Activated T-cell treated with anti-CD3 and anti-CD28 coated beads for 4 hours (primary cell): ENCODE measurements at places on chromosomes 1 and 21.

DNA sequence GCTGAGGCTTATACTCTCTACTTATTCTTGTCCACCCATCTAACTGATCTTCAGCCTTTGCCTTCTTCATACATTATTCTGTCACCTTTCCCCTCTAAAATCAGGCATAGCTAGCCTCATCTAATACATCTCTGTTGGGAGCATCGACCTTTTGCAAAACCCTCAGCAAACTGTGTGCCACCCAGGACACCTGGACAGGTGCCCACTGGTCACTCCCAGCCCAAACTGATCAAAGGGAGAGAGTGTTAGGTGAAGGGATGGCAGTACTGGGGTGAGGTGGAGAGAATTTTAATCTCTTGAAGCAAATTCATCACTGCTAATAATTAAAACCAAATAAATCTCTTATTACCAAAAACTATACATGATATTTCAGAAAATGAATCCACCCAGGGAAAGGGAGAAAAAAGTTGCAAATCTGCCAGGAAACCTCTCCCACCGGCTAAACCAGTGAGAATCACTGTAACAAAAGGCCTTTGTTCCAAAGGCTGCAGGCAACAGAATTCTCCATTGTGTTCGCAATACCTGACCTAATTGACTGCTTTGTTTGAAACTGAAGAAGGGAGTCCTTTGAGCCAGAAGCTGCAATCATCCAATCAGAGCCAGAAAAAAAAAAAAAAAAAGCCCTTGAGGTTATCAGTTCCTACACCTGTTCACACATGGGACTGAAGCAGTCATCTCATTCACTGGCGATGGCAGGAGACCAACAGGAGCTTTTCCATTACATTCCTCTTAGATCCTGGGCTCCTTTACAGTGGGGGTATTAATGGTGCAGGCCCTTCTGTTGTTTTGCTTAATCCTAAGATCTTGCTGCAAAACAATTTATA, 172.6 kb downstream of the APP start:
- DNase-seq: no peak

DNA sequence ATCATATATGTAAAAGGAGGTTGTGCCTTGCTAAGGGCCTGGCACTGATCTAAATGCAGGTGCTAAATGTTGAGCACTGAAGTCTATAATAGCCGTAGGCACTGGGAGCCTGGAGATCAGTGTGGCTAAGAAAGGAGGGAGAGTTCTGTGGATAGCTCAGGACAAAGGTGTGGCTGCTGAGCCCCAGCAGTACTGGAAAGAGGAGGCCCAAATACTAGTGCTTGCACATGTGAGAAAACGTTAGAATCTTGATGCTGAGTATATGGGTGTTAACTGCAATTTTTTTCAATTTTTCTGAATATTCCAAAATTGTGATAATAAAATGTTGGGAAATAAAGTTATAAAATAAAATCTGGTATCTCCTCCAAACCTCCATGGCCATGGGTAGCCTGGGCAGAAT, 62.5 kb upstream of the PTGFRN start:
- DNase-seq: no peak

GRCh38 chr1:56686169-56686568, 41.1 kb downstream of the PRKAA2 start:
- no peak for DNase-seq

- DNase-seq: no peak
Observed at GRCh38 chr1:201169203-201169602, 14.9 kb upstream of the TMEM9 start.

DNA sequence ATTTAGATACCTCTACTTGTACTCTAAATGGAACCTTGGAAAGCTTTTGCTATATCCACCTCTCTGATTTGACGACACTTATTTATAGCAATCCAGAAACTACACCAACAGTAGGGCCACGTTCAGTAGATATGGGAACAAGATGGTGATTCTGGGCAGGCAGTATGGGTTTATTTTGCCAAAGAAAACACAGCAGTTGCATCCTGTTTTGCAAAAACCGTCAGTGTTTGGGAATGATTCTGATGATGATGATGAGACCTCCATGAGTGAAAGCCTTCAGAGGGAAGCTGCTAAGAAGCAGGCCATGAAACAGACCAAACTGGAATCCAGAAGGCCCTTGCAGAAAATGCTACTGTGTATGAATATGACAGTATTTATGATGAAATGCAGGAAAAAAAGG, 41.5 kb upstream of the NEXN start:
- no peak for DNase-seq

DNA sequence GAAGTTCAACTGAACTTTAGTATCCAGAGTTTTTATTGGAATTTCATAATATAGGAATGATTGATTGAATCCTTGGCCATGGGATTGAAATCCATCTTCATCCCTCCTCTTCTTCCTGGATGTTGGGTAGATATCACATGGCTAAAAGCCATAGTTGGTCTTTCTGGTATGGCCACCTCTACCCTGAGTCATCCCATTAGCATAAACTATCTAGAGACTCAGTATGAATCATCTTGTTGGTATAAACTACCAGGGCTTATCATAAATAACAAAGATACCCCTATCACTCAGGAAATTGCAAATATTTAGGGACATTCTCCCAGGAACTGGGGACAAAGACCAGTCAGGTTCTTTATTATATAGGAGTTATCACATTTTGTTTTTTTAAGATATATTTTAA, 21.2 kb upstream of the ZP4 start:
- no peak for DNase-seq

GRCh38 chr1:51574796-51575195, 42.1 kb upstream of the OSBPL9 start:
- no peak for DNase-seq

GRCh38 chr1:11984121-11984520, 3.9 kb downstream of the MFN2 start:
- DNase-seq: no peak

- DNase-seq: no peak
Observed at GRCh38 chr1:167312871-167313270, 92.2 kb downstream of the POU2F1 start.

GRCh38 chr1:116724765-116725375, 29.4 kb upstream of the CD2 start:
- DNase-seq: peak; percentile 78

DNA sequence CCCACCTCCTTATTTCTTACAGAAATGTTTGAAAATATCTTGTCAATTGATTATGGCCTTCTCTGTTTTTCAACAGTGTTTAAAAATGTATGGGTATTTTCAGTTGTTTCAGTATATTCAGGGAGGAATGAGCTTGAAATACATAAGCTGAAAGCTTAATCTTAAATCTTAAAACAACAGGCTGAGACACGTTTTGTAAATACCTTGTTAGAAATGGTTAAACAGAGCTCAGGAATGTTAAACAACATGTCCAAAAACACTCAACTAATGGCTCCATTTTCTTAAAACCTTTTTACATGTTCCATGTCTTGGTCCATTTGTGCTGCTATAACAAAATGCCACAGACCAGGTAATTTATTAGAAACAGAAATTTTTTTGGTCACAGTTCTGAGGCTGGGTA, 953.8 kb upstream of the ADGRL2 start:
- no peak for DNase-seq

- no peak for DNase-seq
Observed at GRCh38 chr1:211695135-211695816, 19.9 kb upstream of the NEK2 start.

- DNase-seq: no peak
Observed at GRCh38 chr1:206089341-206089740, 27.8 kb downstream of the AVPR1B start.

GRCh38 chr1:202213361-202214088, 19.9 kb downstream of the LGR6 start:
- DNase-seq: no peak

- DNase-seq: no peak
Observed at GRCh38 chr1:23216771-23217420, 406 bp downstream of the HTR1D start.

DNA sequence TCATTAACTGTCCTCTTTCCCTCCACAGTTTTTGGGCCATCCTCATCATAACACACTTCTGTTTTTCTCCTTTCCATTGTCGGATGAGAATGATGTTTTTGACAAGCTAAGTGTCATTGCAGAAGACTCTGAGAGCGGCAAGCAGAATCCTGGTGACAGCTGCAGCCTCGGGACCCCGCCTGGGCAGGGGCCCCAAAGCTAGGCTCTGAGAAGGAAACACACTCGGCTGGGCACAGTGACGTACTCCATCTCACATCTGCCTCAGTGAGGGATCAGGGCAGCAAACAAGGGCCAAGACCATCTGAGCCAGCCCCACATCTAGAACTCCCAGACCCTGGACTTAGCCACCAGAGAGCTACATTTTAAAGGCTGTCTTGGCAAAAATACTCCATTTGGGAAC, 28.6 kb upstream of the IFNAR1 start:
- no peak for DNase-seq

DNA sequence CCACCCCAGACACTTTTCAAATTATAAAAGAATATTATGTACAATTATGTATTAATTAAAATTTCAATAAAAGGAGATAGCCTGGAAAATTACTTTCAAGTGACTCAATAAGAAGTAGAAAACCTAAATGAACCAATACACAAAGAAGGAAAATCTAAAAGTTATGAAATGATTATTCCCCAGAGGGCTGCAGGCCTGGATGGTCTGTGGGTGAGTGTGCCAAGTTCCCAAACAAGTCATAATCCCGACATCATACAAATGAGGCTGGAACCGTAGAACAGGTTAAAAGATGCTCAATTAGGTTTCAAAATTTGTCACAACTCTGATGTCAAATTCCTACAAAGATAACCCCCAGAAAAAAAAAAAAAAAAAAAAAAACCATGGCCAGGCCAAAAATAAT, 12.7 kb downstream of the SPATC1L start:
- no peak for DNase-seq
